Stomach (tissue), 19 donors: ENCODE measurements at places on chromosomes 1 and 21. TPM values are rescaled to one million over a fixed set of nuclear protein-coding genes. Genes with fewer than 3 reads are reported as not detected.

The PYHIN1 gene
- total RNA-seq, result 2.3 TPM

The TFF2 gene
- total RNA-seq, result 2.3 TPM

The IFI44 gene
- total RNA-seq, result 14.3 TPM

The SLC19A2 gene
- 20.4 TPM for total RNA-seq

The TNNI3K gene
- total RNA-seq, result not detected

The KIF17 gene
- not detected for total RNA-seq

The DMRTA2 gene
- not detected for total RNA-seq

The CDA gene
- total RNA-seq, result not detected

The EFNA3 gene
- not detected for total RNA-seq

- DNase-seq, result no peak
Measured at GRCh38 chr1:209895709-209896108, 42.3 kb upstream of the SYT14 start.

DNA sequence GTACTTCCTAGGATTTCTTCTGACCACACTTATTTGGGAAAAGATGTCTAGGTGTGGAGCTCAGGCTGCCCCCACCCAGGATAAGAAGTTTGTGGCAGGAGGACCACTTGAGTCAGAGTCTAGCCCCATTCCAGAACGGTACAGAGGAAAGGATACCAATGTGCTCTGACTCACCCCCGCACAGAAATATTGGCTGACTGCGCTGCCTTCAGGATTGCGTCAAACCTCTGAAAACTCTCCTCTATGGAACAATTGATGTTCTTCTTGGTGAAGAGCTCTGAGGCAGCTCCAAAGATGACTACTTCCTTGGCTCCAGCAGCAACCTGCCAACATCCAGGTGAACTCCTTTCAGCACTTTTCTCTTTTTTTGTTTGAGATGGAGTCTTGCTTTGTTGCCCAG is 11.2 kb downstream of the HMGCL start:
- DNase-seq, result no peak

- DNase-seq, result no peak
Measured at GRCh38 chr1:94081566-94082344, 39.2 kb downstream of the ABCA4 start.

DNA sequence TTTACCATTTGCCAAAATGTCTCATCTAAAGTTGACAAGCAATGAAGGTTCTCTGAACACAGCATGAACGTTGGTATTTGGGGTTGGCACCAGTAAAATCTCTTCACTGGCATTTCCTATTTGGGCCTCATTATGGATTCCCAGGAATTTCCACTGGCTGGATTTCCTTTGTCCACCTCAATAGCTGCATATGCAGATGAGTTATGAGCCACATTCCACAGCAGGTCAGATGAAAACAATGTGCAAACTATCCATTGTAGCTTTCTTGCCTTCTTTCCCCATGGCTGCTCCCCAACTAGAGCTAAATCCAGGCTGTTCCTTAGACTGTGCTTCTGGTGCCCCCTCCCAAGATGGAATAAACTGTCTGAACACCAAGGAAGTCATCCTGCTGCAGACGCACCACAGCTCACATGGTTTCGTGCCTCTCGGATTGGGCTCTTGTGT is 168.1 kb upstream of the FGGY start:
- DNase-seq, result no peak

GRCh38 chr1:116252785-116253184 is 120.3 kb upstream of the ATP1A1 start:
- no peak for DNase-seq

DNA sequence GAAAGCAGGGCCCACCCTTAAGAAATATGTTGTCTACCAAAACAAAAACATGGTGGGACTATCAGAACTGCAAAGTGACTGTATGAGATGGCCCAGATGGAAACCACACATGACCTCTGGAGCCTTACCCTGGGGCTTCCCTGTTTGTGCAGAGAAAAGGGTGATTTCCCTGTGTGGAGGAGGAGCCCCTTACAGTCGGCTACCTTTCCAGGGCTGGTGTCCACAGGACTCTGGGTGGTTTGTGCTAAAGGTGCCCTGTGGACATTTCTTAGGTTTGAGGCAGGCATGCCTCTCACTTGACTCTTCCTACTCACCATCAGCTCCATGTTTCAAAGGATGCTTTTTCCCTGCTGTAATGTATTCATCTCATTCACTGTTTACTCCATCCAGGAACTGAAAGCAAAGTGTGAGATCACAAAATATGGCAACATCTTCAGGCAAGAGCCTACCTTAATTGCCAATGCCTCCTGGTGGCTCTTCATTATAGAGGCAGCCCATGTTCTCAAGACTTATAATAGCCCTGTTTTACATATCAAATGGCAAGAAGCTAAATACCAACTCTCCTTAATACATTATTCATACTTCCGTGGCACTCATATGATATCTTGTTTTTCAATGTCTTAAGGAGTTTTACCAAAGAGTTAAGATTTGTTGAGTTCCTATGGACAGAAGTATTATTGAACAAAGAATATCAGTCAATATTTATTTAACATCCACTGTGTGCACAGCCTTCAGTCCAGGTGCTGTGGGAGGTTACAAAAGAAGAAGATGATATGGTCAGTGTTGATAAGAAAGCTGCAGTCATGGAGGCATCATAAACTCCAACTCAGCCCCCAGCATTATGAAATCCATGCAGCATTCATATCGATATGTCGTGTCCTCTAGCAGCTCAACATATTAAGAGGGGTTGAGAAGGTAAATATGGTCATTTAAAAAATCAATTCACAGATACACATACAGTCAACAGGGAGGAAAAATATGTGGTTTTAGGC is 15.5 kb upstream of the TFF3 start:
- DNase-seq, result no peak

- DNase-seq, result no peak
Measured at GRCh38 chr1:156391701-156392100, 22.7 kb downstream of the RHBG start.

DNA sequence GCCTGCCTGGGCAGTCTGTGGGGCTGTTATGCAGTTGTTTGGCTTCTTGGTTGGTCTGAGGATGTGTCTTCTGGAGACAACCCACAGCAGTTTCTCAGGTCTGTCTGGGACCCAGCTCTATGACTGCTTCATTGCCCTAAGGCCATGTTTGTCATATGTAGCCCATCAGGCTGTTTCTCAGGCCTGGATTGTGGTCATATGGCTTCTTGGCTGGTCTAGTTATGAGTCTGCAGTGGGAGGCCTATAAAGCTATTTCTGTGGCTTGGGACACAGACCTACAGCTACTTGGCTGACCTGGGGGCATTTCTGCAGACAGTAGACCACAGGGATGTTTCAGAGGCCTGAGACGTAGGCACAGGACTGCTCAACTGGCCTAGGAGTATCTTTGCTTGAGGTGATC is 41.5 kb downstream of the CHIA start:
- DNase-seq, result no peak

DNA sequence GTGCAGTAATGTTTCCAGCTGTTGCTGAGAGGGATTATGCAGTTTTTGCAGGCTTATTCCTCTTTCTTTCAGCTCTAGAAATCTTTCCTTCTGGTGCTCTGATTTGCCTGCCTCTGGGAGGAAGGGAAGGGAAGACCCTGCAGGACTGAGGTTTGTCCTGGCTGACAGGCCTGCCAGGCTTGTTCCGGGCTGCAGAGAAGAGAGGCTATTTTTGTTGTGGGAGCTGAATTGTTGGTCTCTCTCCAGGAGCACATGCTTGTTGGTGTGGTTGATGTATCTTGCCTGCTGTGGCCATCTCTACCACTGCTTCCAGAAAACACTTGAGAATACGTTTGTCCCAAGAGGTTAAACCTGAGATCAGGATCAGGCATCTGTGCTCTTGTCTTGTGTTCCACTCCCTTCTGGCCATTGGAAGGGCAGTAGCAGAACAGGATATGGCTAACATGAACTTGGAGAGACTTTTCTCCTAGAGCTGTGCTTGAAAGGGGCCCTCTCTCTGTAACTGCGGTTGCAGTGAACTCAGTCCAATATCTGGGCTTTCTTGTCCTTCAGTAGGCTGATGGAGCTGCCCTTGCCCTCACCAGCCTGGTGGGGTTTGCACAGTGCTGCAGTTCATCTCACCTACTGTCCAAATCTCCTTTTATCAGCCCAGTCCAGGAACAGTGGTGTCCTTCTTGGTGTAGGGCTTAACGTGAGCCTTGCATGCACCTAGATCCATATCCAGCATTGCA is 21.5 kb upstream of the SLC25A34 start:
- peak; percentile 51 for DNase-seq
